ENCODE measurements at places on chromosomes 7 and 10.

- DNase-seq, result no peak
Observed at GRCh38 chr10:112447620-112447928, 559 bp downstream of the VTI1A start.

DNA sequence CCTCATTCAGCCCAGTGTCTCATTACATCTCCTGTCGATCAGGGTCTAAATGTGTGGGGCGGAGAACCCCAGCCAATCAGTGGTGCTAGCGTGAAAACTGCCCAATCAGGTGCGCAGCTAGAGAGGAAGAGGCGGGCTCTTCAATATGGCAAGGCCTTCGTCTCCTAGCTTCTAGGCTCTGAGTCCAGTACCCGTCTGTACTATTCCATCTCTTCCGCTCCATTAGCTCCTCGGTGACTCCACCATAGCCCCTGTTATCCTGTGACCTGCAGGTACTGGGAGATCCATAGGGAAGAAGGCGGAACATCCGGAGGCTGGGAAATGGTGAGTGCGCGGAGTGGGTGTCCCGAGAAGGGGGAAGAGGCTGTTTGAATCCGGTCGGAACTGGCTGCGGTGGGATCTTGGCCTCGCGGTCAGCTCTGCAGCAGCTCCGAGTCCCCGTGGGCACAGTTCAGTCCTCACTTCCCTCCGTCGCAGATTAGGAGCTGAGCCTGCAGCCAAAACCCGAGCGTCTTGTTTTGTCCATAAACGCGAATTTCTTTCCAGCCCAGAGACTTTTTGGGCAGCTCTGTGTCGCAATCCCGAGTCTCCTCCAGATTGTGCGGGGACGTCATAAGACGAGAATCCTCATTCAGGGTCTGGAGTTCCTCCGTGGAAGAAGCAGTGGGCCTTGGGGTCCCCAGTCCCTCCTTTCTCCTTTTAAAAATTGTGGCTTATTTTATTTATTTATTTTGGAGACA lies at the start of gene ZNF727:
ZNF727 (plus strand) TSS at position 134 of the 740 bp plus-strand sequence; CDS start at position 322, 188 bp downstream.
- DNase-seq, result no peak

DNA sequence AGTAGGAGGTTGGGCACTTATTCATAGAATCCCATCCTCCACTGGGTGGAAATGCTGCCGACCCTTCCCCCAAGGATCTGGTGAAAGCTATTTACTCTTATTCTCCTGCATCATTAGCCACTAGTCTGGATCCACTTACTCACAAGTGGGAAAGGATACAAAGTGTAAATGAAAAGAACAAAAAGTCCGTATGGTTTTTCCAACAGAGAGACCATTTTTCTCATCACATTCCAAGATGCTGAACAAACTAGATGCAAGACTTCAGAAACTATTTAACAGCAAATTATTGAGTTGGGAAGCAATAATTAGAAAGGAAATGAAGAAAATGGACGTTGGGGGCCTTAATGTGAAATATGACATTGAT lies 242.4 kb upstream of the GLI3 start:
- DNase-seq, result no peak

DNA sequence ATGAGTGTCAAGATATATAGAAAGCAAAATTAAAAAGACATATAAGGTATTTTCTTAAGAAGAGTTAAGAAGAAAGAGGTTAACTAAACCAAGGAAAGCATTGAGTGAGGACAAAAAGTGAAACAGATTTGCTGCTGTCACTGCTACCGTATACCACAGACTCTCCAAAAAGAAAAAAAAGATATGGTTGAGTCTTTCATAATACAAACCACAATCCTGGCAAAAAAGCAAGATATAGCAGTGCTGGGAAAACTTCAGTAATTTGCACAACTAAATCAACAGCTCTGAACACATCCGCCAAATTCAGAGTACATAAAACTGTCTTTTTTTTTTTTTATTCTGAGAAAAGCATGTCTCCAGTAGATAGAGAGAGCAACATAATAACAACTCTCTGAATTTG lies 114.7 kb downstream of the ETV1 start:
- no peak for DNase-seq

- no peak for DNase-seq
Observed at GRCh38 chr10:5560817-5561703, 36.3 kb downstream of the CALML3 start.

GRCh38 chr10:28293236-28294168 lies 9.4 kb downstream of the MPP7 start:
- no peak for DNase-seq

DNA sequence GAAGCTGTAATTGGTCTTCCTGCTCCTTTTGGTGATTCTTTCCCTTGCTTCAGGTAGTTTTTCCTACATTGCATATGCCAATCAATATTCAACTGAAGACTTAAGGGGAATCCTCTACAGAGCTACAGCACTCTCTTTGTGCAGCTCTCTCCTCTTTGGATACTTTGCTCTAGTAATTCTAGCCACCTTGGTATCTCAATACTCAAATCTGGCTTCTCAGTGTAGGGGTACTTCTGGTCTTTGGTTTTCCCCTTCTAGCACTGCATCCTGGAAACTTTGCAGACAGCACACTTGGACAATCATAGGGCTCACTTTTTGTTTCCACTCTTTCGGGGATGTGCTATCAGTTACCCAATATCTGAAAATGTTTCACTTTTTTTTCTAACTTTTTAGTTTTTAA lies 9.9 kb downstream of the PHTF2 start:
- no peak for DNase-seq

- no peak for DNase-seq
Observed at GRCh38 chr7:108268200-108268820, 138.1 kb upstream of the LAMB4 start.

DNA sequence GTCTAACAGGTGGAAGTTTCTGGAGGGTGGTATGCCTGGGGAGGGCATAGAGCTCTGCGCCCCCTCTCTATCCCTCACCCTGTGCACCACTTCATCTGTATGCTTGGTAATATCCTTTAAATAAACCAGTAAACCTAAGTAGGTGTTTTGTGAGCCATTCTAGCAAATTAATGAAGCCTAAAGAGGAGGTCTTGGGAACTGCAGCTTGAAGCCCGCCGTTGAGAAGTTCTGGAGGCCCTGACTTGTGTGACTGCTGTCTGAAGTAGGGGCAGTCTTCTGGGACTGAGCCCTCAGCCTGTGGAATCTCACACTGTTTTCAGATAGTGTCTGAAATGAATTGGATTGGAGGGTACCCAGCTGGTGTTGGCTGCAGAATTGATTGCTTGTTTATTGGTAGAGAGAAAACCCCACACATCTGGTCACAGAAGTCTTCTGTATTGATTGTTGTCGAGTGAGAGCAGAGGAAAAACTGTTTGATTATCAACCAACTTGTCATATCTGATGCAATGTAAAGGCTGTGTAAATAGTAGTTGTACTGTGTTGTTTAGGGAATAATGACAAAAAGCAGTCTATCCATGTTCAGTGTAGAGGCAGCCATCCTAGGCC lies 4.7 kb downstream of the CRCP start:
- DNase-seq, result no peak

DNA sequence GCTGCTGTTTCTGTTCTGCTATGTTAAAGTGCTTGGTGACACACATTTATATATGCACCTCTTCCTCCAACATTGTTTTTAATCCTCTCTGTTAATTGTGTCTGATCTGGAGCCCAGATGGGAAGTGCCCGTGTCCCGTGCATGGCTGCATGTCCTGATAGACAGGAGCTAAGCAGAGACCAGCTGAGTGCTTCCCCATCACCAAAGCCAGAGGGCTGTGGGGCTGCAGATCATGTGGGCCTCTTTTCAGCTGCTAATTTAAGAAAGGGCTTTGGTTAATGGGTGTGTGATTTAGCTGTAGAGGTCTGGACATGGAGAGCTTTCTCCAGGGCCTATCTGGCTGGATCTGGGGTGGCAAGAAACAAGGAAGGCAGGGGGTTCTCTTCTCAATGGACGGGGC lies 96.5 kb upstream of the NPS start:
- no peak for DNase-seq

- no peak for DNase-seq
Observed at GRCh38 chr10:48604991-48605508, at the start of gene ARHGAP22. TSS of gene ARHGAP22 (minus strand) at chr10:48605073. CDS start at chr10:48604796, 277 bp downstream.

GRCh38 chr7:47782022-47782421 lies 166.2 kb downstream of the PKD1L1 start:
- no peak for DNase-seq

DNA sequence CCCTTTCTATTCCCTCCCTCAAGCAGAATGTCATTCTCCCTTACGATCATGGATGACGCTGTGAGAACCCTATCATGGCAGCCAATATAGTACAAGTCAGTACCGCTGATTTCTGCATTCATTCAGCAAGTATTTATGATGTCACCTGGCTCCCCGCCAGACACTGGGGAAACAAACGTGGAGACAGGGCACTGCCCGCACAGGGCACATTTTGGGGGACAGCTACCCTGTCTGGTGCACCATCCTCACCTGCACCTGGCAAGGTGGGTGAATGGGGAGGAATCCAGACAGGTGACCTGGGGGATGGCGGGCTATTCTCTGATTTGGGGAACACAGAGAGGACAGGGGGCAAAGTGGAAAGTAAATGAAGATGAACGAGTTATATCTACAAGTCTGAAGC lies 28.4 kb downstream of the MKI67 start:
- DNase-seq, result no peak
